T-helper 22 cell (primary cell): ENCODE measurements at places on chromosomes 11 and 22.

- no peak for DNase-seq
Observed at GRCh38 chr11:35276396-35277145, 137.6 kb downstream of the CD44 start.

- DNase-seq: no peak
Observed at GRCh38 chr11:83438438-83438837, 152.3 kb upstream of the CCDC90B start.

- no peak for DNase-seq
Observed at GRCh38 chr11:8058216-8058615, 22.8 kb upstream of the TUB start.

DNA sequence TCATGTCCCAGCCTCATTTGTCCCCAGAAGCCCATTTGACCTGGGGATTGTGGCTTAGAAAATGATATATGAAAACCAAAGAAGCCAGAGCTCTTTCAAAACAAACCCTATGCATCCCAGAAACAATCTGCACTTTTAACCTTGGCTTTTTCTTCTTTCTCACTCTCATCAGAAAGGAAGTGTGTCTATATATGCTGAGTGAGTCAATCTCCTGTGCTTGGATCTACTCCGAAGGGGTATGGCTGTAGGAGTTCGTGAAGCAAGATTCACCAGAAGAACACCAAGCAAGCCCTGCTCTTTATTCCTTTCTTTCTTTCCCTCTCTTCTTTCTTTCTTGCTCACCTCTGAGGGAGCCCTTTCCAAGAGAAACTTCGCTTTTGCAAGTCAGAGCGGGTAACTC is 636 bp downstream of the PAMR1 start:
- DNase-seq: no peak

DNA sequence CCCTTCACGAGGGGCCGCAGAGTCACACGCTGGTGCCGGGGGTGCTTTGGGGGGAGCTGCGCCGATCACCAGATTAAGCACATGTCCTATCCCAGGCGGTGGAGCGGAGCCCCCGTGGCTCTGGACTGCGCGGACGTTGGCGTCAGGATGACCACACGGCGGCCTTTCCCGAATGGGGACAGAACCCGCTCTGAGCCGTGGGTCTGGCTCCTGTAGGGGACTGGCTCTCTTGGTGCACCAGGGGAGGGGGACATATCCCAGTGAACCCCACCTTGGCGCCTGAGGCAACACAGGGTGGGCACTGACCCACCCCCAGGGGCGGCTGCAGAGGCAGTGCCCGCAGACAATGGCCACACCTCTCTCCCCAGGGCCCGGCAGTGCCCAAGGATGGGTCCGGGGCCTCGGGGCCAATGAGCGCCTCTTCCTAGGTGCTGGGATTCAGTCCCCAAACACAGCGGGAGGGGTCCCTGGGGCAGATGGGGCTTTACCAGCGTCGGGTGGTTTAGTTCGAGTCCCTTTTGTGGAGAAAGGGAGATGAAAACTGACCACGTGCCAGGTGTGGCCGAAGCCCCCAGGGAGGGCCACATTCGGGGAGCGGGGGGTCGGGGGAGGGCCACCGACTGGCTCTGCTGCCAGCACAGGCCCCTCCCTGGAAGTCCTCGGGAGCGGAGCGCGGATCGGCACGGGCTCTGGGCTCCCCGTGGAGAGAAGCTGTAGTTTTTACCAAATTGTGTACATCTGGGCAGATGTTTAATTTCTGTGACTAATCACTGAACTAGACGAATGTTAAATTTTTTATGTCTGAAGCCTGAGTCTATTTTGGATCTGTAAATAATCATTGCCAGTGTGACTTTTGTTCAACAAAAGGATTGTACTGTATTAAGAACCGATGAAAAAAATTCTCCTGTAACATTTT is 58.9 kb downstream of the GRAMD4 start:
- no peak for DNase-seq

DNA sequence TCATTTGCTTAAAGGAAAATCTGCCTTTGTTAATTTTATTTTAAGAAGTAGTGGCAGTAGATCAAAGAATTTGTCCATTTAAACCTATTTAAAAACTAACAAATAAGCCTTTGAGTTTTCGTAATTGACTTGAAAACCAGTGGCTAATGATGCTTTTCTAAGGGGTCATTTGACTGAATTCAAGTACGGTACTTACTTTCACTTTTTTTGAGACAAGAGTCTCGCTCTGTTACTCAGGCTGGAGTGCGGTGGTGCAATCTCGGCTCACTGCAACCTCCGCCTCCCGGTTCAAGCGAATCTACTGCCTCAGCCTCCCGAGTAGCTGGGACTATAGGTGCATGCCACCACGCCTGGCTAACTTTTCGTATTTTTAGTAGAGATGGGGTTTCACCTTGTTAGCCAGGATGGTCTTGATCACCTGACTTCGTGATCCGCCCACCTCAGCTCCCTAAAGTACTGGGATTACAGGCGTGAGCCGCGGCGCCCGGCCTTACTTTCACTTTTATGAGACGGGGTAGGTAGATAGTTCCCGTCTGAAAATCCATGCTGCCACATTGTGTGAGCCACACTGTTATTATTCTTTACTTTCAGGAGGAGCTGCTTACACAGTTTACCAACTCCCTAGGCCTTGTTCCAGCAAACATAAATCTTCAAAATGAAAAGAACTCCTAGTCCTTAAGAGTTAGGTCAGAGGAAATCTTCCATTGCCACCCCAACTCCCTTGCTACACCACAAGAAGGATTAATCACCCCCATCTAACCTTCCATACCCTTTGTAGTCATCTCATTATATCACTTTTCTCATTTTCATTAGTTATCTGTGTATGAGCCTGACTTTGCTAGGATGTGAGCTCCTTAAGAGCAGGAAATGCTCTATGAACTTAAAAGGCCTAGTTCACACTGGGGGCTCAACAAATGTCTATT is 926.6 kb upstream of the CCDC90B start:
- DNase-seq: no peak

DNA sequence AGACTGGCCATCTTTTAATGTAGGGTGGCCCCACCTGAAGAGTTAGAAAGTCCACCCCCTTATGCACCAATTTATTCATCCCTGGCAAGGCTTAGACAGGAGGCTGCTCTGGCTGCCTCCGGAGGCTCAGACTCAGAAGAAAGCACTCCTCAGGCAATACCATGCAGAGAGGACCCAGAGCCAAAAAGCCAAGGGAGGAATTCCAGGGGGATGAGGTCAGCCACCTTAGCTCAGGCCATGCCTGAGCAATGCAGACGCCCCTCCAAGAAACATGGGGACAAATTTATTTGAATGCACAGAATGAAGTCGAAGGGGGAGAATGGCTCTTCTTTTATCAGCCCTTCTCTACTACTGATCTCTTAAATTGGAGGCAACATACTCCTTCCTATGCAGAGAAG is 39.7 kb upstream of the GLYAT start:
- DNase-seq: no peak

- no peak for DNase-seq
Observed at GRCh38 chr22:38298312-38299005, 18.8 kb downstream of the CSNK1E start.

DNA sequence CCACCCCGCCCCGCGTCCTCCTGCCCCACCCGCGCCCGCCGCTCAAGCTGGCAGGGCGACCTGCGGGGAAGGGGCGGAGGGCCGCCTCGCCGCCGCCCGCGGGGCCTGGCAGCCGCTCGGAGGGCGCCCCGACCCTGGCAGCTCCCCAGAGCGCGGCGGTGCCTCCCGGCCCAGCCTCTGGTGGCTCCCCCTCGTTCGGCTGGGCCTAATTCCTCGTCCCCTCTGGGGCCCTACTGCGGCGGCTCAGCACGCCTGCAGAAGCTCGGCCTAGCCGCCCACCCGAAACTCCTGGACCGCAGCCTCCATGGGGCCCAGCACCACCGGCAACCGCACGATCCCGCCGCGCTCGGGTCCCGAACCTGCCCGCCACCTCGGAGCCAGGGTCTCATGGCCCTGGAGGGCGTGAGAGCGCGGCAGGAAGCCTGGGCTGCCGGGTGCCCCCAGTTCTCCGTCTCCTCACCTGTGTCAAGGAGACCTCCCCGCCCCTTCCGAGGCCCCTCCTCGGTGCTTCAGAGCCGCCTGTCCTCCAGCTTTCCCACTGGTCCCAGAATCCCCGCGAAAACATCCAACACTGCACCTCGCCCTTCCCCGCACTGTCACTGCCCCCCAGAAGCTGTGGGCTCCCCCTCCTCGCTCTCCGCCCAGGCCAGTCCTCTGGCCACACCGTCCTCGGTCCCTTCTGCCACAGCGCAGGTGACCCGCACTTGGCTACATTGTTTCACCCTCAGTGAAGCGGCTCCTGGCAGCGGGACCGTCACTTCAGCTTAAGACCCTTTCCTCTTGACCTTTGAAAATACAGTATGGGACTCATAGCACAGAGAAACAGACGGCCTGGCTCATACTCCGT is 613 bp upstream of the GSC2 start:
- DNase-seq: no peak

- no peak for DNase-seq
Observed at GRCh38 chr11:17595526-17596309, 48.7 kb downstream of the OTOG start.

DNA sequence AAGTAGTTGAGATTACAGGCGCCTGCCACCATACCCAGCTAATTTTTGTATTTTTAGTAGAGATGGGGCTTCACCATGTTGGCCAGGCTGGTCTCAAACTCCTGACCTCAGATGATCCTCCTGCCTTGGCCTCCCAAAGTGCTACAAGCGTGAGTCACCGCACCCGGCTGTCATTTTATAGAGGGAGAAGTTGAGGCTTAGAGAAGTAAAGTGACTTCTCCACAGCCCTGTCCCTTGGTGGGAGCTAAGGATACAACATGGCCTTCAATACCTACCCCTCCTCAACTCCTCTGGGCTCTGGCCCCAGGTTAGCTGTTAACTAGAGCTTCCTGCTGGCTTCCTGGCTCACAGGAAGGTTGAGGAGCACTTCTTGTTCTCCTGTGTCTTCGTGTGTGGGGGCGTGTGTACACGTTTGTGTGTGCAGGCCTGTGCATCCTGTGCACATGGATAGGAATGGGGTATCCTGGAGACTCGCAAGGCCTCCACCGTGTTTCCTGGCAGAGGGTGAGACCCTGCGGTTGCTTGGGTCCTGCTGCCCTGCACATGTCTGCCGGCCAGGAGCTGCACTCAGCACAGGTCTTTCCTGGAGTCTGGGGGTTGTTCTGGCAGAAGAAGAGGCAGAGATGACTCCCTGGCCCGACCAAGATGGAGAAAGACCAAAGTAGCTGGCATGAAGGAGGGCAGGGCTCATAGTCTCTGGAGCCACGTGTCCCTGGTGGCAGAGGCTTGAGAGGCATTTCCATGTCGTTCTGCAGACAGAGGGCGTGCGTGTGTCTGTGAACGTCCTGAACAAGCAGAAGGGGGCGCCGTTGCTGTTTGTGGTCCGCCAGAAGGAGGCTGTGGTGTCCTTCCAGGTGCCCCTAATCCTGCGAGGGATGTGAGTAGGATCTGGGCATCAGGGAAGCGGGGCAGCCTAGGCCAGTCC is 2.4 kb downstream of the SIDT2 start:
- DNase-seq: peak; percentile 38

DNA sequence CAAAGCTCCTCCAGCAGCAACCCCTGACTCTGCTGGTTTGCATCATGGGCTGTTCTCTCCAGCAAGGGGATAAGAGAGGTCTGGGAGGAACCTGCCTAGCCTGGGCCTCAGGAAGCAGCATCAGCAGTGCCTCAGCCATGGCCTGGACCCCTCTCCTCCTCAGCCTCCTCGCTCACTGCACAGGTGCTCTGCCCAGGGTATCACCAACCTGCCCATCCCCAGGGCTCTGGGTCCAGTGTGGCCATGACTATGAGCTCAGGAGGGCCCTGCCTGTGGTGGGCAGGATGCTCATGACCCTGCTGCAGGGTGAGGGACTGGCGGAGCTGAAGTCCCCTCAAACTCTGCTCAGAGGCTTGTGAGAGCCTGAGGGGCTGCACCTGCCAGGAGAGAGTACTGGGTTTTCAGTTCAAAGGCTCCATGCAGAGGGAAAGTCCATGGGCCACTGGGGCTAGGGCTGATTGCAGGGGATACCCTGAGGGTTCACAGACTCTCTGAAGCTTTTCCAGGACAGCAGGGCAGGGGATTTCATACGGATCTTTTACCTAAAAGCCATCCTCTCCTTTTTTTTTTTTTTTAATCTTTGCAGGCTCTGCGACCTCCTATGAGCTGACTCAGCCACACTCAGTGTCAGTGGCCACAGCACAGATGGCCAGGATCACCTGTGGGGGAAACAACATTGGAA is 115.8 kb upstream of the IGLL5 start:
- no peak for DNase-seq

GRCh38 chr11:116544721-116545120 is 228.1 kb downstream of the BUD13 start:
- DNase-seq: no peak

DNA sequence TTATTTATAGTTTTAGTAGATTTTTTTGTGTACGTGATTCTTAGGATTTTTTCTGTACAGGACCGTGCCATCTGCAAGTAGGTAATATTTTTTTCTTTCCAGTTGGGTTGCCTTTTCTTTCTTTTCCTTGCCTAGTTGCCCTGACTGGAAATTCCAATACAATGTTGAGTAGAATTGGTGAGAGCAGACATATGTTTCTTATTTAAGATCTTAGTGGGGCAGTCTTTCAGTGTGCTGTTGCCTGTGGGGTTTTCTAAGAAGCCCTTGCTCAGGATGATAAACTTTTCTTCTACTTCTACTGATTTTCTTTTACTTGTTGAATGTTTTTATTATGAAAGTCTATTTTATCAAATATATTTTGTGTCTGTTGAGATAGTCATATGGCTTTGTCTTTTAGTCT is 33.0 kb downstream of the ATXN10 start:
- no peak for DNase-seq

- no peak for DNase-seq
Observed at GRCh38 chr22:18057568-18058209, 20.1 kb upstream of the PEX26 start.

DNA sequence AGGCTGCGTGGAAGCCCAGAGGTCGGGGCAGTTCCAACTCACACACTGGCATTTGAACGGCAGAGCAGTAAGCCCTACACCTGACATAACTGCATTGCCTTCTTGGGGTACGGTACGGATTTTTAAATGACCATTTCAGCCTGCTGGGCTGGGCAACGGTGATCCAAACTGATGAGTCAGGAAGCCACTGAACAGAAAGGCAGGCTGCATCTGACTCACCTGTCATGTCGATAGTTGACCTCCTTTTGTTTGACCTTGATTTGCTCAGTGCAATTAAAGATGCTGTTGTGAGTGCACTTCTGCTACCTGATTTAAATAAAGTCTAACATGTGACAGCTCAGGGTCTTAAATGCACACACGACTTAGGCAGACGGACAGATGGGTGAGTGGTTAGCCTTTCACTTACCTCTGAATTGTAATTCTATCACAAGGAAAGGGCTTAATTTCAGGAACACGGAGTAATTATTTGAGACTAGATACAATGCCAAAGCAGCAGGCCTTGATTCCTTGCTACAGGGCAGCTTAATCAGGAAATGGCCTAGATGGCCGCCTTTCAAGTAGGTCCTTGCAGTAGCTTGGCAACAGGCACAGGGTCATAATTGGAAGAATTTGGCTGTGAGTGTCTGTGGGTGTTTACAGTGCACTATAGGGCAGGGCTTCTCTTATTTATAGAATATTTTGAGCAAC is 52.2 kb downstream of the BMAL1 start:
- no peak for DNase-seq

GRCh38 chr11:32033491-32033890 is 57.4 kb upstream of the RCN1 start:
- no peak for DNase-seq

GRCh38 chr11:78830277-78830819 is 255.7 kb upstream of the NARS2 start:
- DNase-seq: no peak
